Mesendoderm (in vitro differentiated cells): ENCODE measurements at places on chromosomes 6 and 20.

- DNase-seq, result no peak
These were observed 12.0 kb upstream of the RNGTT start for GRCh38 chr6:88975369-88975768.

DNA sequence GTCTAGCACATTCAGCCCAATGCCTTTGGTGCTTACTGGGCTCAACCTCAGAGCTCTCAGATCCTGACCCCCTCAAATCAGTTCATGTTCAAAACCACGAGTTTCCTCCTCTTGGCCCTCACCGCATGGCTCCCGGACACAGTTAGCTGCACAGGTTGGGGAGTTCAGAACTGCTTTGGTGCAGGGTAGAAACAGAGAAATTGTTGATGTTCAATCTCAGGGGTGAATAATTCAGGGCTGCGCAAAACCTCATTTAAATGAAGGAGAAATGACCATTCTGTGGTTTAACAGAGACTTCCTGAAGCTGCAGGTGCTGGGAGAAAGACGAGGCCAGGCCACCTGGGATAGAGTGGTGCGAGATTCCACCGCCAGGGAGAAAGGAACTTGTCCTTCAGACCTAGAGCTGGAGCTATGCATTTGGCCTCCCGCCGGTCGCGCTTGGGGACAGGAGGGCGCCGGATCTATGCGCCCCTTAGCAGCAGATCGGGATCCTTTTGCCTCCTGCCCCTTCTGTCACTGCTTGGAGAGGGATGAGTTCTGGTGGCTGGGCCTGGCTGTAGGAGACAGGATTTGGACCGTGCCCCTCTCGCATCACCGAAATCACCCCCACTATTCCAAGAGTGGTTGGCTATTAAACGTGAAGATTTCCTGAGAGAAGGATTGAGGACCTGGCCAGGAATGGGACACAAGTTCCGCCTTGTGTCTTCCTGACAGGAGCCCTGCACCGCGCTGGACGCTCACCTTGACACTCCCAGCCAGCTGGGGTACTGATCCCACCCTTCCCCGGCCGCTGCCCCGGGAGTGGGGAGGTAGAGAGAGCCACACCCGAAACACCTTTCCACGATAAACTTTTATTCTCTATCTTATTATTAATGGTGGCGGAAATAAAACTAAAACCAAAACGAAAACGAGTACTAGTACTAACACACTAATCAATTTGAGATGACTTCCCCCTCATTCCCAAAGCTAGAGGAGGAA is 767 bp upstream of the PAX1 start:
- DNase-seq, result peak; percentile 65

- DNase-seq, result no peak
These were observed 95.5 kb downstream of the CEBPB start for GRCh38 chr20:50286174-50286511.

DNA sequence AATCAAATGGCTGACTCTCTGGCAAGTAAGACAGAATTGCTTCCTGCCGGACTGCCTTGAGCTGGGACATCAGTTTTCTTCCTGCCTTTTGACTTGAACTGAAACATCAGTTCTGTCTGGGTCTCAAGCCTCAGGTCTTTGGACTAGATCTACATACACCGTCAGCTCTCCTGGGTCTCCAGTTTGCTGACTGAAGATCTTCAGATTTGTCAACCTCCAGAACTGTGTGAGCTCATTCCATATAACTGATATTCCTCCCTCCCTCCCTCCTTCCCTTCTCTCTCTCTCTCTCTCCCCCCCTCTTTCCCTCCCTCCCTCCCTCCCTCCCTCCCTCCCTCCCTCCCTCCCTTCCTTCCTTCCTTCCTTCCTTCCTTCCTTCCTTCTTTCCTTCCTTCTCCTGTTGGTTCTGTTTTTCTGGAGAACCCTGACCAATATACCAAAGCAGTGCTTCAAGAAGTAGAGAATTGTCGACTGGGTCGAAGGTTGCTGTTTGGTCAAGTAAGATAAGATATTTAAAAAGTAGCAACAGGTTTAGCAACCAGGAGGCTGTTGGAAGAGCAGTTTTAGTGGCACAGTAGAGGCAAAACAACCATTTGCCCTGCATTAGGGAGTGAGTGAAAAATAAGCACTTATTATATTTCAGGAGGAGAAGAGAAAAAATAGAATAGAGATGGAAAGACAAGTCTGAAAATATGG is 33.1 kb upstream of the CMTR1 start:
- no peak for DNase-seq

DNA sequence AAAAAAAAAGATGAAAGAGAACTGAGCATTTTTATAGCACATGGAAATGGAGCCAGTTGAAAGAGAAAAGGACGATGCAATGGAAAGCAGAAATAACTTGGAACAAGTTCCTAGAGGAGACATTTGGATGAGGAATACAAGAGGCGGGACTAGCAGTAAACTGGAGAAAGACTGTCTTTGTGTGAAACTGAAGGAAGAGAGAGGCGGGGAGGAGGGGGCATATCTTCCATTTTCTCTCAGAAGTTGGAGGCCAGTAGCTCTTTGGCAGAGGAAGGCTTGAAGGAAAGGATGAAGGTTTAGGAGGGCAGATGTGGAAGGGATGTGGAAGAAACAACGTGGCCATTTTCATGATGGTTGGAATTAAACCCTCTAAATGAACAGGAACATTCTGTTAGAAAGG is 33.0 kb upstream of the ADGRF1 start:
- DNase-seq, result no peak

DNA sequence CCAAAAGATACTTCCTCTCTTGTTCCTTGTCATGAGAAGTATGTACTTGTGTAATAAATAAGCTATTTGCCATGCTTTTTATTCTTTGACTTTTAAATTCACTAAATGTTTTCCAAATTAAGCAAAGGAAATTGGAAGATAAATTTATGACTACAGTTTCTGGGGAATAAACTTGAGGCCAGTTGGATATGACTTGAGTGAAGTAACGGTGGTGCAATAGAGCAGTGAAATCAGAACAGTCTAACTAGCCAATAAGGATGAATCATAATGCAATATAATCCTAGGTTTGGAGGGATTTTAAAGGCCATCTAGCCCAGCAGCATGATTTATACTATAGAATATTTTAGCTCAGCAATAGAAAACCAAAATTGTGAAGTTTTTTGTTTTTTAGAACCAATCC is 183.8 kb upstream of the TCF21 start:
- no peak for DNase-seq

- peak; percentile 80 for DNase-seq
These were observed 405 bp upstream of the RNF182 start for GRCh38 chr6:13924146-13924948.

DNA sequence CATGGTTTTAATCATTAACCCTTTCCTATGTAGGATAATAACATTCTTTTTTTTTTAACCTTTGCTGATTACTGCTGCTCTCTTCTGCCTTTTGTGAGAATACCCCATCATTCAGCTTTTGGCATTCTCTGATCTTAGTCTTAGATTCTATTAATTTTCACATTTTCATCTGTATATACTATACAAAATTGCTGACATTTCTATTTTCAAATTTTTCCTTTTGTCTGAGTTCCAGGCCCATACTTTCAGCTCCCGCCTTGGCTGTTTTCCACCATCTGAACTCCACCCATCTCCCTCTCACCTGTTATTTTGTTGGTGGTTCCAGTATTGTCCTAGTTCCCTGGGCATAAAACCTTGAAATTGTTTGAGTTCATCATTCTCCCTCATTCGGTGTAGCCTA is 59.2 kb downstream of the PKIB start:
- DNase-seq, result no peak

DNA sequence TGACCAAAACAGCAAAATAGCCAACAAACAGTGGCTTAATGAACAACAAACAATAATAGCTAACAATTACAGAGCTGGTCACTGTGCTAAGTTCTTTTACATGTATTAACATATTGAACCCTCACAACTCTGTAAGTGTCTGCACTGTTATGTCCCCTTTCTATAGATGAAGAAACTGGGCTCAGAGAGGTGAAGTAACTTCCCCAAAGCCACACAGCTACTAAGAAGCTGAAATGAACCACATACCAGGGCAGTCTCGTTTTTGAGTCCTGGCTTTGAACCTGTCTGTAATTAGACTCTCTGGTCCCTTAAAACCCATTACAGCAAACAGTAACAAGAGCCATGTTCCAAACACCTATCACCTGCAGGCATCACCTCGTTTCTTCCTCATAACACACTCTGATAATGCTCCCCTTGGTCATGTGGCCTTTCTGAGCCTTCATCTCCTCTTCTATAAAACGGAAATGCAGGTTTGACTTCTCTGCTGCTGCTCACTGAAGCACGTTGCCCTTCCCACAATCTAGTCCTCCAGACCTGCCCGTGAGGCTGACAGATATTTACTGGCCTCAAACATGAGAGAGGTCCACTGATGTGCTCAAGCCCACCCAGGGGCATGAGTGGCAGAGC is 23.3 kb downstream of the KCNK15 start:
- no peak for DNase-seq

DNA sequence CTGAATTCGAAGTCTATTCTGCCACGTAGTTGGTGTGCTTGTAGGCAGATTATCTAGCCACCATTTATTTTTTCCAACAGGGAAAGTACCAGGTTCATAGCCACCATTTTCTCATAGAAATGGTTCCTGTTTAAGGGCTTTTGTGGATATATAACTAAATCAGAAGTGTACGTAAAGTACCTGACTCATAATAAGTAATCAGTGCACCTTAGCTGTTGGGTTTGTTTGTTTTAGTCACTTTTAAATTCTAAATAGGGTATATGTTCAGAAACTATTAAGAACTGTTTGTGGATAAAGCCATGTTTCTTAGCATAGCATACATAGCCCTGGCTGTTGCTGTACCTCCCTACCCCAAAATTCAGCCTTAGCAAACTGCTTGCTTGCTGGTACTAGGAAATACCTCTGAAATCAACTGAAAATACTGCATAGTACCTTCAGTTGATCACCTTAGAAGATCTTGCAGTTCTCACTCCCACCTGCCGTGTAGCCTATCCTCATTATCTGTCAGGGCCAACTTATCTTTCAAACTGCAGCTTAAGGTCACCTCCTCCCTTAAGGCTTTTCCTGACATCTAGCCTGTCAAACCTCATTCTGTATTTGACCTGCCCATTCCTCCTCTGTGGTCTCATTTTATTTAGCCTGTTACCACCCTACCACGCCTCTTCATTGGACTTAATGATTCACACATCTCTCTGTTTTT is 44.6 kb upstream of the COL10A1 start:
- DNase-seq, result peak; percentile 69

DNA sequence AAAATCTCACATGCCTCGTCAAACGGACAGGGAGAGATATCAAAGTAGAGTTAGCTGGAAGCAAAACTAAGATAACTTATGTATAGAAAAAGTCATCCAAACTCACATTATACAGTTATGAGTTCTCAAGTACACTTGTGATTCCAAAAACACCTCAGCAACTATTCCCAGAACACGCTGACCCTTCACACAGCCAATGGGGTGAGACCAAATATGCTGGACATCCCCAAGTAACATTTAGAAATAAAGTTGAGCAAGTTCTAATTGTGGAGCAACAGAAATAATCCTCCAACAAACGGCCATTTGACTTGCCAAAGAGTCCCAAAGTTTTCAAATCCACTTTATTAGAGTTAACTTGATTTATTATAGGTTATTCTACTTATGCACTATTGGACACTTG is 52.4 kb downstream of the LY86 start:
- no peak for DNase-seq

DNA sequence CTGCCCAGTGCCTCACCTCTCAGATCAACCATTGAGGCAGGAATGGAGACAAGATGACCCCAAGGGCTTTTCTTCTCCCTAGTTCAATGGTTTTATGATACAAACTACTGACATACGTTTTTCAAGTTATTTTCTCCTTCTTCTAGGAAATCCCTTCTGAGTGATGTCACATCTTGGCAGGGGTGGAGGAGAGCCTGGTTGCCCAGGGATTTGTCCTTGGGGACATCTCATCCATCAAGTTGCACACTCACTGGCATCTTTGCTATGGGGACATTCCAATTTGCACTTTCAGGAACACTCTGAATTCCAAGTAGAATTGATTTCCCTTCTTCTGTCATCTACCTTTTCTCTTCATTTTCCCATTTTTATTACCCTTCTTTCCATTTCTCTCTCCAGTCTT is 9.9 kb downstream of the ZFP57 start:
- DNase-seq, result no peak

DNA sequence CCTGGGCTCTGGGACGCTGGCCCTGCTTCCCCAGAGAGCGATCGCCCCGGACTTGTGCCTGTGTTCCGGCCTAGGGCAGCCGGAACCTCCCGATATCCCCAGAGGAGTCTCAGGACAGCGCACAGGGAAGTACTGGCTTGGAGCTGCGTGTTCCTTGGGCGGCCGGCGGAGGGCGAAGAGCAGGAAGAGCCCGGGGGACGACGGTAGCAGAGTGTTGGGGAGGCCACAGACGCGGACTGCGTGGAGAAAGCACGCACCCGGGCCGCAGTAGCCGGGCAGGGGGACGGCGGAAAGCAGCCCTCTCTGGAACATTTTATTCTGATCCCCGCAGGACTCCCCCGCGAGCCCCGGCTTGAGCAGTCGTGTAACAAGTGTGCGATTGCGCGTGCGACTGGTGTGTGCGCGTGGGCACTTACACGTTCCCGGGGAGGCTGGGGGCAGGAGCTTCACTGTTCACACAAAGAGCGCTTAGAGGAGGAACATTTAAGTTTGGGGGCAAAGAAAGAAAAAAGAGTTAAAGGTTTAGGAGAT is 36.1 kb downstream of the NCR2 start:
- DNase-seq, result peak; percentile 89

GRCh38 chr20:34943808-34944567 is 11.6 kb downstream of the GSS start:
- DNase-seq, result no peak

GRCh38 chr6:111609028-111609820 is 3.5 kb upstream of the TRAF3IP2 start:
- no peak for DNase-seq

- DNase-seq, result no peak
These were observed 17.1 kb upstream of the NOL4L start for GRCh38 chr20:32602273-32602672.

- no peak for DNase-seq
These were observed 149.1 kb upstream of the TENT5A start for GRCh38 chr6:81901551-81901966.

GRCh38 chr6:151617539-151617938 is 123.7 kb downstream of the CCDC170 start:
- no peak for DNase-seq

DNA sequence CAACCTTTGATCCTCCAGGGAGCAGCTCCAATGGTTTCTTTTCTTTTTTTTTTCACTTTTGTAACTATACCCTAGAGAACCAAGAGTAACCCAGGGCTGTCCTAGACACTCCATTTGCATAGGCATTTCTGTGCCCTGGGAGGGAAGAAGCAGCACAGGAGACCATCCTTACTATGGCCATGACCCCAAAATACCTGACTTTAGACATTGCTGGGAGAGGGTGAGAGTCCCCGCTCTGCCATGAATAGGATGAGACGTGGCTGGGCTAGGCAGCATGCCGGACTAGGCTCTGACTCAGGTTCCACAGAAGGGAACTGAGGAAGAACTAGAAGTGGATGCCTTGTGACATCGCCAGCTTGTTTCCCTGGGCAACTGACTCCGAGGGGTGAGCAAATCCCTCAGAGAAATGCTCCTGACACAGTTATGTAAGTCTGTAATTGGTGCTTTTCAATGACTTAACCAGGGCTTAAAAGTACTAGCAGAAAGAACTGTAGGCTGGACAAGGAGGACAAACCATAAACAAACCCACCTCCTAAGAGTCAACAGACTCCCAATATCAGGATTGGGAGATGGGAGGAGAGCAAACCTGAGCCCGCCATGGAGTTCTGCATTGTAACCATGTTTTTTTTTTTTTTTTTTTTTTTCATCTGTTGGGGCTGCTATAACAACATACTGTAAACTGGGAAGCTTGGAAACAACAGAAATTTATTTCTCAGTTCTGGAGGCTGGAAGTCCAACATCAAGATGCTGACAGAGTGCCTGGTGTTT is 910 bp upstream of the ADTRP start:
- DNase-seq, result no peak

- no peak for DNase-seq
These were observed 8.3 kb upstream of the NPEPL1 start for GRCh38 chr20:58684291-58684690.
